ENCODE measurements at places on chromosomes 4 and X.

DNA sequence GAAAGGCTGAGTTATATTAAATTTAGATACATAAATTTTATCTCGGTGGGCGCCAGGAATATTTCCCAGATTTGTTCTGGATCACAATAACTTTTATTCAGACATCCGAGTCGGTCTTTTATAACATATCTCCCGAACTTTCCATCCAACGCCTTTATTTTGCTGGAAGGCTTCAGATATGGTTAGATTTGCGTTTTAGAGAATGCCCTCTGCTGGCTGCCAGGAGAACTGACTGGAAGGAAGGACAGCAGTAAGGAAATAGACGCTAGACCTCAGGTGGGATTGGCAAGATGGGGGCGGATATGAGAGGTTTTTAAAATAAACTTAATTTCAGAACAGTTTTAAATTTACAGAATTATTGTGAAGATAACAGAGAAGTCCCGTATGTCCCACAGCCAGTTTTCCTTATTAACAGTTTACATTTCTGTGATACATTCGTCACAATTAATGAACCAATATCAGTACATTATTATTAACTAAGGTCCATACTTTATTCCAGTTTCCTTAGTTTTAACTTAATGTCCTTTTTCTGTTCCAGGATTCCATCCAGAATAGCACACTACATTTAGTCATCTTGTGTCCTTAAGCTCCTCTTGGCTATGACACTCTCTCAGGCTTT, 4.6 kb upstream of the KANTR start:
- DNase-seq: no peak

DNA sequence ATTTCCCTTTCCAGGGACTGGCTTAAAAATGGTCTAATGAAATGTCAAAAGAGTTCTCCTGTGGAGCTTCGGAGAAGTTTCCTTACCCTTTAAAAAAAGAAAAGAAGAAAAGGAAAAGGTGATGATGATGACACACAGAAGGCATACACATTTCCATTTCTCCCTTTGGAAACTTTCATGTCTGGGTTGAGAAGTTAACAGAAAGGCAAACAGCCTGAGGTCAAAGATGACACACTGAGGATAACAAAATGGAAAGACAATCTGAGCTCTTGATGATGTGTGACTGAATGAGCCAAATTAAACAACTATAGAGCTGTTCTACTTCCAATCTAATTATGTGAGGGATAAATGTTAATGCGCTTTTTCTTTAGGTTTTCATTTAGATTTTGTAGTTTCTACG, 32.2 kb downstream of the NFXL1 start:
- no peak for DNase-seq

DNA sequence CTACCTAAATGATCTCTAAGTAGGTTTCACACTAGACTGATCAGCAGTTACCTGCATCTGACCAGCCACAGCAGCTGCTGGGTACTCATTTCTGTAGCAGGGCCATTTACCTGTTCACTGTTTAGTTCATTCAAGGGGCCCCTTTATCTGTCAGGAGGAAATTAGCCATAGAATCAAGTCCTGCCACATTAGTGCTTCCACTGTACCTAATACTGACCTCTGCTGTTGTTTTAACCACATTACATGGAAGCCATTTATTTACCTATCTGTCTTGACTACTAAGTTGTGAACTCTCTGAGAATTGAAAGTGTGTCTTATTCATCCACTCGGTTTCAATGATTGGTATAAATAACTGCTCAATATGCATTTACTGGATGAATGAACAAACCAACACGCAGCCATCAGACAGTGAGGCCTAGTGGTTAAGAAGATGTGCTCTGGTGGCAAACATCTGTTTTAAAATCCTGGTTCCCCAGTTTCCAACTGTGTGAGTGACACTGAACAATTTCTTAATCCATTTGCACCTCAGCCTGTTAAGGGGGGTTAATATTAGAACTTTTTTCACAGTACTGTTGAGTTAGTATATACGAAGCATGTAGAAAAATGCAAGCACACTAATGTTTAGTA, 30.0 kb upstream of the ANXA5 start:
- DNase-seq: peak; percentile 66

DNA sequence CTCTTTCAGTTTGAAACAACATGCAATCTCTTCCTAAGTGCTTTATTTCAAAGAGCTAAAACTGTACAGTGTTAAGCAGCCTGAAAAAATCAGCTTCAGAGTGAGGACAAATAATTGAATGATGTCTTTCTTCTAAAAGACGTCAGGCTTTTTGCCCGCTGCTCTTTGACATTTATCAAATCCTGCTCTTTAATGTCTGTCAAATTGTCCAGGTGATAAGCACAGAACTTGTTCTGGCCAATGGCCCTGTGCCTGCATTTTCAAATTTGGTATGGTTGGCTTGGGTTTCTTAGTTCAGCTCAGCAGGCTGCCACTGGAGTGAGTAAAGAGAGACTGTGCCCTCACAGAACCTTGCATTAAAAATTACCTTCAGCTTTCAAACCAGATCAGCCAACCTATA, 712.9 kb upstream of the LCORL start:
- DNase-seq: no peak

DNA sequence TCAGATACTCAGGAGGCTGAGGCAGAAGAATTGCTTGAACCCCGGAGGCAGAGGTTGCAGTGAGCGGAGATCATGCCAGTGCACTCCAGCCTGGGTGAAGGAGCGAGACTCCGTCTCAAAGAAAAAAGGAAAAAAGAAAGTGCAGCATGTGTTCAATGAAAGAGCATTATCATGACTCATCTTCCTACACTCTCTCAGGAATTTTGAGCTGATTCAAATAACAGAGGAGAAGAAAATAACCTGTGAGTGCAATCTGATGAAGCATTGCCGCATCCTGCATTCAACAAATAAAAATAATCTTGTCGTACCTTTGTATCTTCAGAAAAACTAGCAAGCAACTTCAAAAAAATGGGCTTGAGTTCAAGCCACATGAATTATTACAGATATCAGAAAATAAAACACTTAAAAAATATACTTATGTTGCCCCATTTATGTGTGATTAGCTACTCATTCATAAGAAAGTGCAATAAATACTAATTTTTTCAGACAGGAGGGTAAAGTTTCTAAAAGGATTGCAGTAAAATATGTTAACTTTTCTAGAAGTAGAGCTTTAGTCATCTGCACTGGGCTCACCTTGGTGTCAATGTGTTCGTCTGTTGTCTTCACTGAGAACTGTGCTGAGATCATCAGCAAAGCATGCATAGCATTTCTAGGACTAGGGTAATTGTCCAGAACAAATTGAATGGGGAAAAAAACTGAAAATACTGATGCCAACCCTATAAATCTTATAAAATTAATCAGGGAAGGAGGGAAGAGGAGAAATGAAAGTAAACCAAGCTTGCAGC, 90.4 kb upstream of the VCX3B start:
- DNase-seq: no peak

DNA sequence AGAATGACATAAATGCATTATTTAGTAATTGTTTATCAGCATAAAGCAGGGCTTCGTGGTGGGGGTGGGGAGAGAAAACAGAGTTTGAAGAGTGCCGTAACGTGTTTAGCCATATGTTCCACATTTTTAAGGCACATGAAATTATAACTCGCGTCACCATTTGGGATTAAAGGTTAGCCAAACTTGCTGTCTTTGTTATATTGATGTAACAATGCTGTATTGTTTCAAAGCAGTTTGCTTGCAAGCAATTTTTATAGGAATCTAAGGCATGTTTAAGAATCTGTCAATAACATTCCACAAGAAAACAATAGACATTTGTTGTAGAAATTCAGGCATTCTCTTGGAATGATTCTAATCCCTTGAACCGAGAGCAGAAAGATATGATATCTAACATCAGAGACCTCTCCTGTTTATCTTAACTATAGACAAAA, 78.3 kb downstream of the CLDN22 start:
- DNase-seq: no peak

GRCh38 chr4:3358656-3359055, 65.8 kb downstream of the RGS12 start:
- no peak for DNase-seq

GRCh38 chr4:63349674-63350025, 1059.6 kb downstream of the TECRL start:
- DNase-seq: no peak

GRCh38 chr4:123088501-123088900, 166.1 kb upstream of the NUDT6 start:
- DNase-seq: no peak

GRCh38 chrX:131918839-131919238, 104.3 kb upstream of the STK26 start:
- no peak for DNase-seq

DNA sequence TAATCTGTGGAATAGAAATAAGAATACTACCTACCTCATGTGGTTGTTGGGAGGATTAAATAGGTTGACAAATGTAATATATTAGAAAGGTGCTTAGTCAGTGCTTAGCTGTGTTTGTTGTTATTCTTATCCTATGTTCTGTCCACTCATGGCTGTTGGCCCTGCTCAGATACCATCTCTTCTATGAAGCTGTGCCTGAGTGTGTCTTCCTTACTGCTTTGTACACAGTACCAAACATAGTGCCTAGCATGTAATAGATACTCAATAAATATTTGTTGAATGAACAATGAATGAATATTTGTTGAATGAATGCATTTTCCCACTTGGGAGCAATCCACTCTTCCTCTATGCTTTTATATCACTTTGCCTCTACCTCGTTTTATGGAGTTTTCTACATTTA, 57.2 kb downstream of the NHS start:
- DNase-seq: no peak

- no peak for DNase-seq
Observed at GRCh38 chrX:153530411-153531129, 13.1 kb downstream of the ATP2B3 start.

DNA sequence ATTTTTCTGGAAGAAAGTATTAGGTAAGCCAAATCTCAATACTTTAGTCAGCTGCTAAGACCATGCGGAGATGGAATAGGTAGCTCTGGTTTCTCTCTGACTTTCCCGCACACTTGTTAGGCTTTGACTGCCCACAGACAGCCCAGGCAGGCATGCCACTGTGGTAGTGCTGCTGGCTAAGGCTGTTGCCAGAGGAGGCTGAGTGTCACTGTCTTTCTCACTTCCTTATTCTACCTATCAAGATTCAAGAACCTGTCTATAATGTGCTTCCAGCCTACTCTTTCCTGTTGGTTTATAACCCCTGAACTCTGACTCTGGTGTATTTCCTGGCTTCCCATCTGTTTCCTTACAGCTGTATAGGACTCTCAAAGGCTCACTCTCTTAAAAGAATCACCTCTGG, 81.8 kb upstream of the TRPC5 start:
- DNase-seq: no peak

GRCh38 chrX:19291086-19291485, 52.6 kb upstream of the PDHA1 start:
- DNase-seq: no peak

GRCh38 chr4:76226418-76226817, 12.8 kb upstream of the SCARB2 start:
- no peak for DNase-seq

- DNase-seq: no peak
Observed at GRCh38 chr4:121050300-121050699, 22.0 kb downstream of the NDNF start.

- DNase-seq: no peak
Observed at GRCh38 chrX:2581296-2581695, 80.5 kb upstream of the DHRSX start.
